ENCODE measurements at places on chromosomes 1 and 21.

- no peaks in the 10 kb centered on the region for H3K27me3 ChIP-seq
- no peaks in the 10 kb centered on the region for H3K4me1 ChIP-seq
- no peaks in the 10 kb centered on the region for H3K36me3 ChIP-seq
- H3K4me3 ChIP-seq: no peak overlapping the region
Observed at GRCh38 chr1:81174052-81174451, 626.7 kb upstream of the ADGRL2 start.

DNA sequence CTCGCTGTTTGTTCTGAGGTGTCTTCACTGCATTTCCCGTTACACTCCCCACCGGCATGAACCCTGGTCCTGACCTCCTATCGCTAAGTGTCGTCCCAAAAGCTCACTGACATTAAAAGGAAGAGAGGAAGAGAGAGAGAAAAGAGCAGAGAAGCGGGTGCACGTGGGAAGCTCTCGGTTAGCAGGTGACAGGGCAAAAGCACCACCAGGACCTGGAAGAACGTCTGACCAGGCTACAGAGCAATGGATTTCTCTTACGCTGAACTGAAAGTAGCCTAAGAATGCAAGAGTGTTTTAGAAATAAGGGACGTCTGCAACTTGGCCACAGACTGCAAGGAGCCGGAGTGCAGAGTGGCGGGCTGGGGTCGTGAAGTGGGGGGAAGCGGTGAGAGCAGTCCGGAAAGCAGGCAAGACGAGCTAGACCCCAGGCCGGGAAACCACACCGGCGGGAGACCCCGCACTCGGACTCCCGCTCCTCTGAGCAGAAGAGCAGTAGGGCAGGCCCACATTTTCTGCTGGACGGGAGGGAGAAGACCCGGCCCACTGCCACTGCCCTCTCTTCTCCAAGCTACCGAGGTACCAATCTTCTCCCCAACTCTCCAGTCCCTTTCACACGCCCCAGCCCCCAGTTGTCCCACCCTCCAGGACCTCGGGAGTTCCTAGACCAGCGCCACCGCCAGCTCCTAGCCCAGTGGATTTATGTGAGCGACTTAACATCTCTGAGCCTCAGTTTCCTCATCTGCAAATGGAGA lies 8.3 kb upstream of the MPZL1 start:
- H3K4me3 ChIP-seq: peak overlapping the region; percentile 91
- no peak for DNase-seq
- no peaks in the 10 kb centered on the region for H3K36me3 ChIP-seq
- H3K27me3 ChIP-seq: no peaks in the 10 kb centered on the region
- peak overlapping the region; percentile 67 for H3K27ac ChIP-seq

DNA sequence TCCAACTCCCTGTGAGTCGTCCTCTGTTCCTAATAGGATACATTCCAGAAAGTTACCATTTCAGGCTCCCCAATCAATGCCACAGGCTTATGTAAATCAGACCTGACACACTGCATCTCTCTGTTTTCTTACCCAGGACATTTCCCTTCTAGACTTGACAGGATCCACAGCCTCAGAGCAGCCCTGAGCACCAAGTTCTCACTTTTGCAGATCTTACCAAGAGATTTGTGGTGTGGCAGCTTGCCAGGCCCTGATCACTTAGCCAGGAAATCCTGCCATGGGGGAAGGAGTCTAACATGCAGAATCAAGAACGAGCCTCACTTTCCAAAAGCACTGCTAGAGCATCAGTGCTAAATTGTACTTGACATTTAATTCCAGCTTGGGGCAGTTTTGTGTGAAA lies 202.9 kb downstream of the TBX15 start:
- no peaks in the 10 kb centered on the region for H3K4me1 ChIP-seq
- H3K27me3 ChIP-seq: no peaks in the 10 kb centered on the region
- H3K4me3 ChIP-seq: no peak overlapping the region

- peak overlapping the region; percentile 66 for H3K27ac ChIP-seq
- H3K4me1 ChIP-seq: peaks cover 19% of the 10 kb centered on the region
- H3K36me3 ChIP-seq: no peaks in the 10 kb centered on the region
- no peak for DNase-seq
Observed at GRCh38 chr21:38804789-38805327, 871 bp upstream of the ETS2 start.

GRCh38 chr1:13813398-13814012 lies 113.5 kb downstream of the PRDM2 start:
- no peak overlapping the region for H3K4me3 ChIP-seq
- no peaks in the 10 kb centered on the region for H3K36me3 ChIP-seq
- no peaks in the 10 kb centered on the region for H3K27me3 ChIP-seq
- DNase-seq: peak; percentile 20
- no peak overlapping the region for H3K27ac ChIP-seq
- no peaks in the 10 kb centered on the region for H3K4me1 ChIP-seq

GRCh38 chr1:218728898-218729565 lies 383.9 kb downstream of the TGFB2 start:
- H3K36me3 ChIP-seq: no peaks in the 10 kb centered on the region
- no peaks in the 10 kb centered on the region for H3K27me3 ChIP-seq
- no peak for DNase-seq

- H3K27me3 ChIP-seq: no peaks in the 10 kb centered on the region
- no peak overlapping the region for H3K27ac ChIP-seq
Observed at GRCh38 chr1:218392780-218393179, 47.6 kb downstream of the TGFB2 start.

- no peaks in the 10 kb centered on the region for H3K27me3 ChIP-seq
- peaks cover 9% of the 10 kb centered on the region for H3K4me1 ChIP-seq
- DNase-seq: no peak
- H3K4me3 ChIP-seq: no peak overlapping the region
Observed at GRCh38 chr1:204288021-204288588, 71.6 kb downstream of the PLEKHA6 start.

- DNase-seq: no peak
- no peaks in the 10 kb centered on the region for H3K4me1 ChIP-seq
- no peaks in the 10 kb centered on the region for H3K36me3 ChIP-seq
- no peak overlapping the region for H3K4me3 ChIP-seq
Observed at GRCh38 chr1:199472978-199473377, 554.5 kb upstream of the NR5A2 start.

GRCh38 chr1:30447080-30447479 lies 276.3 kb downstream of the MATN1 start:
- no peaks in the 10 kb centered on the region for H3K4me1 ChIP-seq
- H3K4me3 ChIP-seq: no peak overlapping the region

GRCh38 chr1:27724961-27725373 lies 794 bp upstream of the FAM76A start:
- H3K27ac ChIP-seq: peak overlapping the region; percentile 76
- H3K27me3 ChIP-seq: no peaks in the 10 kb centered on the region
- H3K4me1 ChIP-seq: peaks cover 17% of the 10 kb centered on the region
- no peak for DNase-seq

- no peak overlapping the region for H3K27ac ChIP-seq
- no peaks in the 10 kb centered on the region for H3K36me3 ChIP-seq
- no peak overlapping the region for H3K4me3 ChIP-seq
- H3K27me3 ChIP-seq: peaks cover 3% of the 10 kb centered on the region
- no peaks in the 10 kb centered on the region for H3K4me1 ChIP-seq
Observed at GRCh38 chr1:47471163-47471562, 33.3 kb downstream of the FOXD2 start.

DNA sequence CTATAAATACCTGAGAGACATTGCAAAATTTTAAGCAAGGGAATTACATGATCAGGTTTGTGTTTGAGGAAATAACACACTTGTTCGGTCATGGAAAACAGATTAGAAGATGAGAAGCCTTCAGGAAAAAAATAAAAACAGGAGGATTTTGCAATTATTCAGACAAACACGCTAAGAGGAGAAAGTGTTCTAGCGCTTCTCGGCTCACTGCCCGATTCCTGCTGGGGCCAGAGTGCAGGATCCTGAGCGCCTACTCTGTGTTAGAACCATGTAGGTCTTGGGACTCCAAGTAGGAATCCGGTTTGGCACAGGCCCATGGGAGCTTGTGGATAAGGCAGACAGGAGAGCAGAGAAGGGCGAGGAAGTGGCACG lies 8.1 kb upstream of the PRELP start:
- no peak overlapping the region for H3K4me3 ChIP-seq
- no peaks in the 10 kb centered on the region for H3K36me3 ChIP-seq
- H3K27ac ChIP-seq: no peak overlapping the region
- H3K27me3 ChIP-seq: no peaks in the 10 kb centered on the region
- H3K4me1 ChIP-seq: no peaks in the 10 kb centered on the region

DNA sequence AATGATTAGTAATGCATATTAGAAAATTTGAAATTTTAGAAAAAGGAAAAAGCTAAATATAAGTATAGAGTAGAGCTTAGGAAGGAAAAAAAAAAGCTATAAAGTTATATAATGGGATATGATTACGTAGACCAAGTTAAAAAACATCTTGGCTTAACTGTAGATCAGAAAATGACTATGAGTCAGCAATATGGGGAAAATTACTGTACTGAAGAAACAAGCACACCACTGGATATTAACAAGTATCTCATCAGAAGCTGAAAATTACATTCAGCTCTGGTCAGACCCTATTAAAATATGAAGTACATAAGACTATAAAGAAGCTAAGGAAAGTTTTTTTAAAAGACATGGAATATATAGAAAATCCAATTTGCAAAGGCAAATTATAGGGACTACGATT lies 19.5 kb downstream of the DNAJC8 start:
- H3K27me3 ChIP-seq: no peaks in the 10 kb centered on the region
- H3K4me3 ChIP-seq: no peak overlapping the region
- DNase-seq: no peak
- no peaks in the 10 kb centered on the region for H3K4me1 ChIP-seq
- H3K36me3 ChIP-seq: peaks cover 35% of the 10 kb centered on the region

DNA sequence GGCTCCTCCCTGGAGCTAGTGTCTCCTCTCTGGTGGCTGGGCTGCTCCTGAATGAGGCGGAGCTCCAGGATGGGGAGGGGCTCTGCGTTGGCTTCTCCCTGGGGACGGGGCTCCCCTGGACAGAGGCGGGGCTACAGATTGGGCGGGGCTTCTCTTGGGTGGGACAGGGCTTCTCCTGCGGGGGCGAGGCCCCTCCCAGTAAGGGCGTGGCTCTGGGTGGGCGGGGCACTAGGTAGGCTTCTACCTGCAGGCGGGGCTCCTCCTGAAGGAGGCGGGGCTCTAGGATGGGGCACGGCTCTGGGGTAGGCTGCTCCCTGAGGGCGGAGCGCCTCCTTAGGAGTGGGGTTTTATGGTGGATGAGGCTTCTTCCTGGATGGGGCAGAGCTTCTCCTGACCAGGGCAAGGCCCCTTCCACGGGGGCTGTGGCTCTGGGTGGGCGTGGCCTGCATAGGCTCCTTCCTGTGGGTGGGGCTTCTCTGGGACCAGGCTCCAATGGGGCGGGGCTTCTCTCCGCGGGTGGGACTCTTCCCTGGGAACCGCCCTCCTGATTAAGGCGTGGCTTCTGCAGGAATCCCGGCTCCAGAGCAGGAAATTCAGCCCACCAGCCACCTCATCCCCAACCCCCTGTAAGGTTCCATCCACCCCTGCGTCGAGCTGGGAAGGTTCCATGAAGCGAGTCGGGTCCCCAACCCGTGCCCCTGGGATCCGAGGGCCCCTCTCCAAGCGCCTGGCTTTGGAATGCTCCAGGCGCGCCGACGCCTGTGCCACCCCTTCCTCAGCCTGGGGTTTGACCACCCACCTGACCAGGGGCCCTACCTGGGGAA lies 22.7 kb upstream of the ARF1 start:
- H3K36me3 ChIP-seq: no peaks in the 10 kb centered on the region
- peaks cover 16% of the 10 kb centered on the region for H3K4me1 ChIP-seq

- H3K4me3 ChIP-seq: no peak overlapping the region
- no peak overlapping the region for H3K27ac ChIP-seq
- no peaks in the 10 kb centered on the region for H3K4me1 ChIP-seq
- no peaks in the 10 kb centered on the region for H3K36me3 ChIP-seq
- DNase-seq: no peak
Observed at GRCh38 chr1:98502937-98503336, 158.6 kb upstream of the SNX7 start.

- H3K27me3 ChIP-seq: no peaks in the 10 kb centered on the region
- H3K4me3 ChIP-seq: no peak overlapping the region
- H3K4me1 ChIP-seq: peaks cover 14% of the 10 kb centered on the region
- no peak overlapping the region for H3K27ac ChIP-seq
- no peaks in the 10 kb centered on the region for H3K36me3 ChIP-seq
- no peak for DNase-seq
Observed at GRCh38 chr1:167718914-167719691, 2.7 kb upstream of the MPZL1 start.

DNA sequence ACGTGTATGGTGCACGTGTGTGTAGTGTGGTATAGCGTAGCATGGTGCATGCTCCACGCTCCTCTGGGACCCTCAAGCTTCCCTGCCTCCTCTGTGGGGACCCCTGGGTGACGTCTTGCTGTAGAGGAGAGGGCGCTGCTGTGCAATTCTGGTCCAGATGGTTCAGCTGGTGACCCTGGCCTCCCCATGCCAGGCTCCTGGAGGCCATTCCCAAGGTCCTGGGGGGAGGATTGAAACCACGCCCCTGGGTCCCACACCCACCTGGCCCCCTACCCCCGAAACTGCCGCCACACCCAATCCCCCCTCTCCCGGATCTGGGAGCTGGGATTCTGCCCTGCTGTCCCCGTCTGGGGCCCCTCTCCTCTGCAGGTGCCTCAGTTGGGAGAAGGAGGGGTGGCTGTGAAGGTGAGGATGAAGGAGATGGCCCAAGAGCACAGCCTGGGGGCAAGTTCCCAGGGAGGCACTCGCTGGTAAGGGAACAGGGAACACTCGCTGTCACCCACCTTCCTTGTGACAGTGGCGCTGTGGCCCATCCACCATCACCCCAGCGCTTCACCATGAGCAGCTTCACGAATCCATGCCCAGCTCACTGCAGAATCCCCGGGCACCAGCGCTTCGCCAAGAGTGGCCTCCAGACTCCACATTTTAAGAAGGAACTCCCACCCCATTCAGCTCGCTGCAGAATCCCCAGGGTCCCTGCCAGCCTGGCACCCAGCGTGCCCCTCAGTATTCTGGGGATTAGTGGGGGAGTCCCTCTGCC lies 38.0 kb downstream of the WDR4 start:
- H3K4me1 ChIP-seq: no peaks in the 10 kb centered on the region
- H3K36me3 ChIP-seq: peaks cover 47% of the 10 kb centered on the region
- H3K27me3 ChIP-seq: no peaks in the 10 kb centered on the region

DNA sequence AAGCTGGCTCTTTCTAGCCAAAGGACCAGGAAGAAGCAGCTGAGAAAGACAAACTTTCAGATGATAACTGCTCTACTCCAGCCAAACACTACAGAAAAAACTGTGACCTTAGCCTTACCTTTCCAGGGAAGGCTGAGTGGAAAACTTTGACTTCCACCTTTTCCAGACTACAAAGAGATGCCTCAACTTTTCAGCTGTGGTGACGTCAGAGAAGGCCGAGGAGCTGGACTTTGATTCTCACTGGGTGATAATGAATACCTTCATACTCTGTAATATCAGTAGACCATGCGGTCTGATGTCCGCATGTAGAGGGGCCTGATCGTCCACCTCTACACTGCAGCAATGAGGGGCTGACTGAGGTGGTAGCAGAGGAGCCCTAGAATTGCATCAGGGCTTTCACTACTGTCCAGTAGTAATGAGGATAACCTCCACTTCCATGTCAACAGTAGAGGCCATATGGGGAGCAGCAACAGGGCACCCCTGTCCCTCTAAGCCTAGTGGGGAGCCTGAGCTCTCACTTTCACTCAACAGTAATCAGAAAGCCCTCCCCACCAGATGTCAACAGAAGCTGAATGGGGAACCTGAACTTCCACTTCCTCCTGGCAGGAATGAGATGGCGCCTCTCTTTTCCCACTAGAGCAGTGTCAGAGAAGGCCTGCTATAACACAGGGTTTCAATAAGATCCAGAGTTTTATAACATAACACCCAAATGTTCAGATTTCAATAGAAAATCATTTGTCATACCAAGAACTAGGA lies 28.4 kb upstream of the PADI1 start:
- H3K36me3 ChIP-seq: no peaks in the 10 kb centered on the region
- DNase-seq: no peak
- H3K27ac ChIP-seq: no peak overlapping the region
- no peaks in the 10 kb centered on the region for H3K27me3 ChIP-seq
- peaks cover 2% of the 10 kb centered on the region for H3K4me1 ChIP-seq

GRCh38 chr1:96596226-96596922 lies 125.2 kb upstream of the PTBP2 start:
- H3K4me3 ChIP-seq: no peak overlapping the region
- no peaks in the 10 kb centered on the region for H3K4me1 ChIP-seq
- H3K27me3 ChIP-seq: no peaks in the 10 kb centered on the region
- no peak for DNase-seq
- no peaks in the 10 kb centered on the region for H3K36me3 ChIP-seq
